Endothelial cell (in vitro differentiated cells): ENCODE measurements at places on chromosomes 1 and 21.
A peak's percentile ranks its signal among the peaks of the same experiment; 100 is the strongest.

GRCh38 chr1:18557621-18558465 lies 72.8 kb upstream of the PAX7 start:
- H3K27ac ChIP-seq = no peak overlapping the region
- H3K4me1 ChIP-seq = peaks cover 6% of the 10 kb centered on the region
- no peak overlapping the region for H3K4me3 ChIP-seq
- DNase-seq = peak; percentile 10
- H3K36me3 ChIP-seq = no peaks in the 10 kb centered on the region

DNA sequence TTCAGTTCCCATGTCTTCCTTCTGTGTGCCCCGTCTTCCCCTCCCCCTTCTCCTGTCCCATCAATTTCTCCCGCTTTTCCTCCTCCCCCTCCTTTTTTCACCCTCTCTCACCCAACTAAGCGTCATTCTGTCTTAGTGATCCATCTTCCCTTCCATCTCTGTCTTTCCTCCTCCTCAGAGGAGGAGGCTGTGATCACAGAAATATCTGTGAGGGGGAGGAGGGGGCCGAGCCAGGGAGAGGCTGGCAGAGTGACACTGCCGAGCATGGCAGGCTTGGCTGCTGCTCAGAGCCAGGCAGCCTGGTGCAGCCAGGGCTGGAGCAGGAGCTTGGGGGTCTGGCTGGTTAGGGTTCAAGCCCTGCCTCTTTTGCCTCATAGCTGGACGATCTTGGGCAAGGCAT lies 7.6 kb downstream of the HTR6 start:
- DNase-seq = no peak
- peaks cover 13% of the 10 kb centered on the region for H3K4me1 ChIP-seq
- H3K36me3 ChIP-seq = no peaks in the 10 kb centered on the region
- H3K27me3 ChIP-seq = peaks cover 3% of the 10 kb centered on the region
- H3K27ac ChIP-seq = no peak overlapping the region

GRCh38 chr1:21200767-21201166 lies 24.1 kb upstream of the EIF4G3 start:
- H3K27me3 ChIP-seq = peaks cover 4% of the 10 kb centered on the region
- DNase-seq = no peak
- H3K27ac ChIP-seq = no peak overlapping the region

GRCh38 chr1:240658312-240658960 lies 46.5 kb upstream of the GREM2 start:
- H3K4me3 ChIP-seq = no peak overlapping the region
- no peaks in the 10 kb centered on the region for H3K36me3 ChIP-seq
- H3K4me1 ChIP-seq = no peaks in the 10 kb centered on the region
- H3K27ac ChIP-seq = no peak overlapping the region
- DNase-seq = no peak

- no peaks in the 10 kb centered on the region for H3K36me3 ChIP-seq
- peaks cover 43% of the 10 kb centered on the region for H3K4me1 ChIP-seq
- no peak for DNase-seq
Measured at GRCh38 chr1:64320007-64320406, 116.6 kb downstream of the UBE2U start.

DNA sequence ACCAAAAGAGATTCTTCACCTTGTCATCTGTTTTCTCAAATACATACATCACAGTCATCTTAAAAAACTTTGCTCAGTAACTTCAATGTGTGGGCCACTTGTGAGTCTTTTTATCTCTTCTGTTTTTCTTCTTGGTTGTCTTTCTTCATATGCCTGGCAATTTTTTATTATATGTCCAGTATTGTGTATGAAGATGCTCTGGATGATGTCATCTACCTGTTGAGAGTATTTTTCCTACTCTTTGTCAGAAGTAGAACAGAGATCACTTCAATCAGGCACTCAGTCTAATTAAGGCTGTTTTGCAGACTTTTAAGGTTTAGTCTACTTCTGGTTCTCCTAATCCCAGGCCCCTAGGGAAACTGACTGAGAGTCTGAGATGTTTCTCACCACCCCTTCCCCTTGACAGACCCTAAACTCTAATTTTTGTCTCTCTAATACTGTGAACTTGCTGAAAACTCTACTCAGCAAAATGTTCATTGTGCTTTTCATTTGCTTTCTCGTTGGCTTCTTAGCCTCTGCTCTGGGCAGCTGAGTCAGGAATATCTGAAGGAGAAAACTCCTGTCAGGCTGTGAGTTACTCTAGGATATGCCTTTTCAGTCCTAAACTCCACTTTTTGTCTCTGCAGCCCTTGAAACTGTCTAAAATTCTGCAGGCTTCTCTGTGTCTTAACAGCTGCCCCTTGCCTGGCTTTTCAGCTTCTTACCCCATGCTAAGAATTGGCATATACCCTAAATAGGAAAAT lies 33.0 kb upstream of the DNAJC6 start:
- H3K4me3 ChIP-seq = no peak overlapping the region
- H3K36me3 ChIP-seq = no peaks in the 10 kb centered on the region
- H3K4me1 ChIP-seq = peaks cover 21% of the 10 kb centered on the region
- no peak overlapping the region for H3K27ac ChIP-seq
- DNase-seq = no peak

DNA sequence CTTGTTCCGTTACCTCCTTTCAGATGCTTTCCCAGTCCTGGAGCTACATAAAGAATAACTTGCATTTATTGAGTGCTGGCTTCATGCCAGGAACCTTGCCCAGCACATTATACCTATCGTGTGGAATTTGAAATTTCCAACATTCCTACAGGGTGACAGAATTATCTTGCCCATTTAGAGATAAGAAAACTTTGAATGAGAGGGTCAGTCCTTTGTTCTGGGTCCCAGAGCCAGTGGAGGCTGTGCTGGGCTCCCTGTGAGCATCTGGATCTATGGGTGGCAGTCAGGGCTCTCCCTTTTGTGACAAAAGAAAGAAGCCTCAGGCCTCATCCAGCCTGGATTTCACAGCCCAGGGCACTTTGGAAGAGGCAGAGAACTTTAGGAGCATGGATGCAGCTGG lies 3.2 kb downstream of the GSTM4 start:
- peaks cover 17% of the 10 kb centered on the region for H3K4me1 ChIP-seq
- no peak overlapping the region for H3K27ac ChIP-seq
- DNase-seq = no peak
- H3K27me3 ChIP-seq = peaks cover 8% of the 10 kb centered on the region

DNA sequence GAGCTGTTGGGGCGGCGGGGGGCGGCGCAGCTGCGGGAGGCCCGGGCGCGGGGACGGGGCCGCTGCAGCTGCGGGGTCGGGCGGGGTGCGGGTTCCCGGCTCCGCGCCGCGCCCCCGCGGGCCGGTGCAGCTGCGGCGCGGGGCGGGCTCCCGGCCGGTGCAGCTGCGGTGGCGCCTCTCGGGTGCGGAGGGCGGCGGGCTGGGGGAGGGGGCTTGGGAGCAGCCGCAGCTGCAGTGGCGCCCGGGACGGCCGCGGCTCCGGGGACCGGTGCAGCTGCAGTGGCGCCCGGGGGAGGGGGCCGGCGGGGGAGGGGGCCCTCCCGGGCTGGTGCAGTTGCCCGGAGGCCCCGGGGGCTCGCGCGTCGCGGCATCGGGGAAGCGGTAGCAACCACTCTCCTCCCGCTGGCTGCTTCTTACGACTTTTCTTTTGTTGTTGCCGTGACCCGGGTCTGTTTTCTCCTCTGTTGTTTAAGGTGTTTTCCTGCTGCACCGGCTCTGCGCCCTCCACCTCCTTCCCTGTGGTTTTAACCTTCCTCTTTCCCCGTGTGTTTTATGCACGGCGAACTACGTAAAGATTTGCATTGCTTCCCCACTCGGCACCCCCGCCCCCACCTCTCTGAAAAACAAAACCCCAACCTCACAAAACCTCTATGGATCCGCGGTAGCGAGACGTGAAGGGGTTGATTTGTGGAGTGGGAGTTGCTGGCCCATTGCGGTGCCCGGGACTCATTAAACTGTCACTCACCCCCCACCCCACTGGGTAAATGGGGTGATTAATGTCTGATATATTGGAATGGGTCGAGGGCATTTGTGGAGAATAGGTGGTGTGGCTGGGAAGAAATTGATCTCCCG lies 1.7 kb upstream of the ZBTB18 start:
- H3K27me3 ChIP-seq = peaks cover 12% of the 10 kb centered on the region
- H3K36me3 ChIP-seq = peaks cover 10% of the 10 kb centered on the region
- DNase-seq = peak; percentile 50
- peak overlapping the region; percentile 99 for H3K4me3 ChIP-seq

DNA sequence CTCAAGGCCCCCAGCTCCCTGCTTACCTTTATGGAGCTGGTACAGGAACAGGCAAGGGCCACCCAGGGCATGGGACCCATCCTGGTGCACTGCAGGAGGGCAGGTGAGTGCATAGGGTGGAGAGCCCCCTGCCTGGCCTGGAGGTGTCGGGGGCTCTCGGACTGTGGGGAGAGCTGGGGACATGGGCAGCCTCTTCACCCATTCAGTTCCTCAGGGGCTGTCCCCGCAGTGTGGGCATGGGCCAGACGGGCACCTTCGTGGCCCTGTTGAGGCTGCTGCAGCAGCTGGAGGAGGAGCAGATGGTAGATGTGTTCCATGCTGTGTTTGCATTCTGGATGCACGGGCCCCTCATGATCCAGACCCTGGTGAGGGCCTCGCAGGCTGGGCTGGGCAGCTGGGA lies 7.3 kb upstream of the LGR6 start:
- no peaks in the 10 kb centered on the region for H3K4me1 ChIP-seq
- H3K36me3 ChIP-seq = no peaks in the 10 kb centered on the region
- no peak overlapping the region for H3K27ac ChIP-seq
- no peak for DNase-seq
- peaks cover 22% of the 10 kb centered on the region for H3K27me3 ChIP-seq
- H3K4me3 ChIP-seq = no peak overlapping the region

DNA sequence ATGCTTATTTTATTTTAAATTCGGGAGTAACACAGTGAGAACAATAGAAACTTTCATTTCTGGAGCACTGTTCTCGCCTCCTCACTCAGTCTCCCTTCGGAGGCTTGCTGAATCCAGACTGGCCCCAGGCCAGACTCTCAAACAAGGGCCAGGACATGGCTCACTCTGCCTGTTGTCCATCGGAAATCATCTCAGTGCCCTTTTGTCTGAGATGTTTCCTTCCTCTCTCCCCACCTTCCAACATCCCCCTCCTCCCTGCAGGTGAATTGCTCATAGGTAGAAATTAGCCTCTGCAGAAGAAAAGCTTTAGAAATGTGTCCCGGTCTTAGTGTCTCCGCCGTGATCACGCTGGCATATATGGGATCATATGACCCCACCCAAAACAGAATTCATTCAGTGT lies 55.2 kb downstream of the ERG start:
- H3K27me3 ChIP-seq = no peaks in the 10 kb centered on the region
- H3K4me1 ChIP-seq = peaks cover 26% of the 10 kb centered on the region
- H3K4me3 ChIP-seq = peak overlapping the region; percentile 7
- peaks cover 39% of the 10 kb centered on the region for H3K36me3 ChIP-seq
- no peak for DNase-seq

- peaks cover 3% of the 10 kb centered on the region for H3K27me3 ChIP-seq
- peaks cover 34% of the 10 kb centered on the region for H3K4me1 ChIP-seq
- no peaks in the 10 kb centered on the region for H3K36me3 ChIP-seq
- DNase-seq = no peak
Measured at GRCh38 chr1:33445108-33445507, 14.2 kb upstream of the PHC2 start.

GRCh38 chr1:113760102-113761080 lies 1.1 kb upstream of the PHTF1 start:
- H3K36me3 ChIP-seq = no peaks in the 10 kb centered on the region
- H3K27ac ChIP-seq = peak overlapping the region; percentile 98
- peaks cover 14% of the 10 kb centered on the region for H3K4me1 ChIP-seq
- no peak for DNase-seq

- peaks cover 2% of the 10 kb centered on the region for H3K27me3 ChIP-seq
- H3K36me3 ChIP-seq = peaks cover 19% of the 10 kb centered on the region
- no peak overlapping the region for H3K4me3 ChIP-seq
- no peak overlapping the region for H3K27ac ChIP-seq
- no peaks in the 10 kb centered on the region for H3K4me1 ChIP-seq
Measured at GRCh38 chr1:55078470-55078869, 39.1 kb downstream of the PCSK9 start.

GRCh38 chr1:156076609-156077429 lies 5.4 kb downstream of the MEX3A start:
- peaks cover 65% of the 10 kb centered on the region for H3K4me1 ChIP-seq
- DNase-seq = peak; percentile 53
- no peak overlapping the region for H3K27ac ChIP-seq
- peak overlapping the region; percentile 86 for H3K4me3 ChIP-seq
- peaks cover 15% of the 10 kb centered on the region for H3K27me3 ChIP-seq

- no peaks in the 10 kb centered on the region for H3K4me1 ChIP-seq
- H3K36me3 ChIP-seq = no peaks in the 10 kb centered on the region
- no peaks in the 10 kb centered on the region for H3K27me3 ChIP-seq
- no peak for DNase-seq
- no peak overlapping the region for H3K27ac ChIP-seq
Measured at GRCh38 chr1:245226203-245226499, 71.4 kb downstream of the KIF26B start.

DNA sequence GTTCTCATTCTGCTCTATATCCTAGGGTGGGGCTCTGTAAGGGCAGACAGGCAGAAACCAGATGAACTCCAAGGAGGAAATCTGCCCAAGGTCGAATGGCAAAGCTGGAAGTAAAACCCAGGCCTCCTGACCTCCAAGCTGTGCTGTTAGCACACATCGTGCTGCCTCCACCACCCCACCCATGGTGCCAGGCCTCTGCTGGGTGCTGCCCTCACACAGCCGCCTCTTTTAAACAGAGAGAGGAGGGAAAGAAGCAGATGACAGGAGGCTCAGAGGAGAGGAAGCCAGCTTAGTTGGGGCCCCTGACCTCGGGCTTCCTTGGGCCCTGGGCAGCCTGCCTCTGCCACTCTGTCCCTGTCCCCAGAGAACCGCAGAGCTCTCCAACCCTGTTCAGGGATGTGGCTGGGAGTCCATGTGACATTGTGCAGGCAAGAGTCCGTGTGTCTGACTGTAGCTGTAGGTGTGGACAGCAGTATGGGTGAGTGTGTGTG lies 1.1 kb downstream of the SYNC start:
- peaks cover 16% of the 10 kb centered on the region for H3K4me1 ChIP-seq
- peak overlapping the region; percentile 85 for H3K4me3 ChIP-seq

DNA sequence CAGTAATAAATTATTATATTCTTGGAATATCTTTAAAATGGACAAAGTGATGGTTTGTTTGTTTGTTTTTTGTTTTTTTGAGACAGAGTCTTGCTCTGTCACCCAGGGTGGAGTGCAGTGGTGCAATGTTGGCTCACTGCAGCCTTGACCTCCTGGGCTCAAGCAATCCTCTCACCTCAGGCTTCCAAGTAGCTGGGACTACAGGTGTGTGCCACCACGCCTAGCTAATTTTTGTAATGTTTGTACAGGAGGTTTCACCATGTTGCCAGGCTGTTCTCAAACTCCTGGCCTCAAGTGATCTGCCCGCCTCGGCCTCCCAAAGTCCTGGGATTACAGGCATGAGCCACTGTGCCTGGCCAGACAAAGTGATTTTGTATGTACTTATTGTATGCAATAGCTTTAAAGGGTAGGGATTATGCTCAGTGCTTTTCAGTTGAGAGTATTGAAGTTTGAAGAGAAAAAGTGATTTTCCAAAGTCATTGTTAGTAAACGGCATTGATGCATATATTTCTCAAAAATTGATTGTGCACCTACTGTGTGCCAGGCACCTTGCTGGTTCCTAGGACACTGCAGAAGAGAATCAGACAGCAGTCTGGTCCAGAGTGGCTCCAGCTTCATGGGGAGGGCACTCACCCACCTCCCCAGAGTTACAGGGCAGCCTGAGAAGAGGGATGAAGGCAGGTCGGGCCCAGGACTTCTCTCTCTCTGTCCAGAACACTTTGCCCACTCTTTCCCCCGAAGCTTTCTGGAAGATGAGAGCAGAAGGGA lies 34.2 kb upstream of the TTC22 start:
- no peak overlapping the region for H3K27ac ChIP-seq
- H3K4me3 ChIP-seq = no peak overlapping the region
- no peaks in the 10 kb centered on the region for H3K4me1 ChIP-seq
- no peaks in the 10 kb centered on the region for H3K36me3 ChIP-seq
- H3K27me3 ChIP-seq = peaks cover 6% of the 10 kb centered on the region

GRCh38 chr1:163565166-163565565 lies 243.4 kb downstream of the NUF2 start:
- peaks cover 3% of the 10 kb centered on the region for H3K27me3 ChIP-seq
- no peak for DNase-seq
- no peak overlapping the region for H3K27ac ChIP-seq
- H3K4me3 ChIP-seq = no peak overlapping the region
